RPMI8226 (cell line): ENCODE measurements at places on chromosomes 11 and 22.

- no peak for DNase-seq
These were observed 17.6 kb downstream of the TIMP3 start for GRCh38 chr22:32819120-32819519.

GRCh38 chr11:94297985-94298576 is 6.3 kb upstream of the IZUMO1R start:
- DNase-seq = no peak

DNA sequence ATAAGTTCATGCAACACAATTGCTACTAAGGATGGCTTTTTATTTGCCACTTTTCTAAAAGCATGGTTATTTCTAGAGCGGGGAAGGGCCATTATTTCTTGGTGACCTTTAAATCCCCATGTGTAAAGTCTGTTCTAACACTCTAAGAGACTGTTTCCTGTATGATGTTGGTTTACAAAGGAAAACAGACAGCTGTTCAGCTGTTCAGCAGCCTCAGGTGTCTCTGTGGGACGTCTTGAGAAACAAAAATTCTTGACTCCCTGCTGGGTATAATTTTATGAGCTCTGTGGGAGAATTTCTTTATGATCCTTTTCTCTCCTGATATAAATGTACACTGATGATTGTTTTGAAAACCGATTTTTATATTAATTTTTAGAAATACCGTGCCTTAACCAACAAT is 13.9 kb downstream of the MUC15 start:
- DNase-seq = no peak

DNA sequence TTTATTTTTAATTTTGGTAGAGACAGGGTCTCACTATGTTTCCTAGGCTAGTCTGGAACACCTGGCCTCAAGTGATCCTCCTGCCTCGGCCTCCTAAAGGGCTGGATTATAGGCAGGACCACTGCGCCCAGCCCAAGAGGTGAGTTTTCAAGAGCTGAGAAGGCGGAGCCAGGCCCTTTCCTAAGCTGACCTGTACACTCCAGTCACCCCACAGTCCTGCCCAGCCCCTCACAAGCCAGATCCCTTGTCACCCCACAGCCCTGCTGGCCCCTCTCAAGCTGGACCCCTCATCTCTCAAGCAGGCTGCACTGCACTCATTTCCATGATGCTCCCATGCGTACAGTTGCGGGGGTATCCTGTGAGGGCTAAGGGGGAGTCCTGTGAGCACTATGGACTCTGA is 2.9 kb downstream of the DENND6B start:
- DNase-seq = no peak
